Stomach (tissue), 19 donors: ENCODE measurements at places on chromosomes 4 and X. TPM values are rescaled to one million over a fixed set of nuclear protein-coding genes. Genes with fewer than 3 reads are reported as not detected.

The SLITRK4 gene
- total RNA-seq, result not detected

The EDA2R gene
- total RNA-seq, result 1.2 TPM

The ARHGAP10 gene
- total RNA-seq, result 57.8 TPM

The RRAGB gene
- total RNA-seq, result 56.5 TPM

The NWD2 gene
- total RNA-seq, result not detected

The MAGEA8 gene
- total RNA-seq, result not detected

The SUPT20HL1 gene
- total RNA-seq, result not detected

The P2RY4 gene
- total RNA-seq, result not detected

The PYURF gene
- 154 TPM for total RNA-seq

The DAPP1 gene
- total RNA-seq, result 13.4 TPM

- DNase-seq, result no peak
Observed at GRCh38 chr4:15652191-15652590, 3.0 kb downstream of the FBXL5 start.

DNA sequence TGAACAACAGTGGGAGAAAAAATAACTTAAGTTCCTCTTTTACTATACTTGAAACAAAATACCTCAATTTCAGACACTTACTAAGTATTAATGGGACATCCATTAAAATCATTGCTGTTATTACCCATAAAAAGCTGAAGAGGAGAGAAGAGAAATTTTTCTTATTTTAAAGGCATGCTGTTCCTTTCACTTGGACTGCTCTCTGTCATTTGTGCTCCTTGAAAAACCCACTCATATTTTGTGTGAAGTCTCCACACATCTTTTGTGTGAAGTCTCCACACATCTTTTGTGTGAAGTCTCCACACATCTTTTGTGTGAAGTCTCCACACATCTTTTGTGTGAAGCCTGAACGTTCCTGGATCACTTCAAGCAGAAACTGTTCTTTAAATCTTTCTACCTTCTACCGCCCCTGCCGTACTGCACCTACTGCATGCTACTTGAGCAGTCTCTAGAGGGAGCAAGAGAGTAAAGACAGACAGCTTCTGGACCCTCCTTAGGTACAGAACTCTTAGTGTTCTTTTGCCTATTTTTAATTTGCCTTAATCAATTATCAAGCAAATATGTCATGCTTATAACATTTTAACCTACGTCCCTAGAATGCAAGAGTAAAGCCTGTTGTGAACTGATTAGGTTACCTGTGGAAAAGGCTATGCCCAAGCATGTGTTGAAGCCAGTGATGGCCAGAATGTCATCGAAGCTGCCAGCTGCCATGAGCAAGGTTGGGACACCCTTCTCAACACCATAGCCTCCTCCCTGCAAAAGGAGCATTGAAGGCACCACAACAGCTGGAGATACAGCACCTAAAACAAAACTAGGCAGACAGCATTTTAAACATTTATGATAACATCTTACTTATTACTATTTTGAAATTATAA is 27.1 kb upstream of the SLC9B1 start:
- DNase-seq, result peak; percentile 68

- no peak for DNase-seq
Observed at GRCh38 chr4:118086344-118086743, 52.1 kb downstream of the NDST3 start.

DNA sequence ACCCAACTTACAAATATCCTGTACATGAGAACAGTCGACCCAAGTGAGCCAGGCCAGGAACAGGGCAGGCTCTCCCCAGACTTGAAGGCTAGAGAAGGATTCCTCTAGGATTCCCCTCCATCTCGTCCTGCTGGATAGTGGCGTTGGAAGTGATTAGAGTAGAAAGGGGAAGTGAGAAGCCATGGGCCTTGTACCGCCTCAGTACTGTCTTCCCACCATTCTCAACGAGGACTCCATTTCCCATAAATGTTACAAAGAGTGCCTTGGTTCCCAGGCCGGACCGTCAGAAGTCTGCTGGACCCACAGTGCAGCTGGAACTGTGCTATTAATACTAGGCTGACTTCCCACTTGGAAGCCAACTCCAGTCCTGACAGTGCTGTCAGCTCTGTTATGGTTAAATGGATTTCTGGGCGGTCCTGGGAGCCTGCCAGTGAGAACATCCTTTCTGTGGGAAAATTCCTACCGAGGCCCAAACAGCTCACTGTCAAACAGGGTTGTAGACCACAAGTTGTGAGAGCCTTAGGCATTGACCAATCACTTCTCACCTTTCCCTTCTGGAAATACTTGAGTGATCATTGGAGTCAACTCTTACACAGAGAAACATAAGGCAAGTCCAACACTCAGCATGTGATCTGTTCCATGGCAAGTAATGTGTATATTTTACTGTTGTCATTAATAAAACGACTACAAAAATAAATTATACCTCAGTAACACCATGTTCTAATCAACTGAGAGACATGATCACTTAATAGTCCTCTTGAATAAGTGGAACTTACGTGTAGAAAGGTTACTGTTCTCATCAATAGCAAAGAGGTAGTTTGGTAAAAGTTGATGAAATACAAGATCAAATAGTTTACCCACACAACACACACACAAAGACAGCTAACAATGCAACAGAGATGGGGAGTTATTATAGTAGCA is 58.4 kb downstream of the AMELX start:
- peak; percentile 64 for DNase-seq

GRCh38 chr4:133868856-133869255 is 332.7 kb downstream of the PABPC4L start:
- no peak for DNase-seq

DNA sequence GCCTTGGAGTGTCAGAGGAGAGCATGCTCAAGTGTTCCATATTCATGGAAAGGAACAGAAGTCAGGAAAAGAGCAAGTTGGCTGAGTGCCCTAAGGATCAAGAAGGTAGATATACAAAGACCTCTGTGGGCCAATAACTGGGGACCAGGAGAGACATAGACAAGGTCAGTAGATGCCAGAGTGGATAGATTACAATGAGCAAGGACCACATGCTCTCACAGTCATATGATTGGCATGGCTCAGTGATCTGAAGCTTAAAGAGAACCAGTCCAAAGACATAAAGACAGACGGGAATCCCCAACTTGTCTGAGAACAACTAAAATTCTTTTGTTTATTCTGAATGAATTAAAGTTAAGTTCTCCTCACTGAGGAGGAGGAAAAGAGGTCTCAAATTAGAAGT is 289.7 kb downstream of the HS3ST1 start:
- no peak for DNase-seq

DNA sequence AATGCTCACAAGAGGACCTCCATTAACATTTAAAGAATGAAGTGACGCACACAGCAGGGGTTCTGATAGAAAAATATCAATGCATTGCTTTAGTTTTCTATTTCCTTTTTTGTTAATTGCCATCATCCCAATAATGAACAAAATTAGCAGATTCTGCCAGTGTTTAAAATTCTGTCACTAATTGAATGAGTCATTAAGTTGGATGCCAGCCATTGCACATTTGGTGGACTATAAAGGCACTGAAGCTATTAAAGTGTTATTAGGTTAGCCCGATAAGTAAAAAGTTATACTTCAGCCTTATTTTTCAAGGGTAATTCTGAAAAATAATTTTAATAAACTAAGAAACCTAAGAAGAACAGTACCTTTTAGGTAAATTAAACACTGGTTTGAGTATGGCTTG is 53.1 kb downstream of the MAP3K15 start:
- no peak for DNase-seq

GRCh38 chrX:129701624-129702069 is 37.1 kb upstream of the XPNPEP2 start:
- peak; percentile 76 for DNase-seq

DNA sequence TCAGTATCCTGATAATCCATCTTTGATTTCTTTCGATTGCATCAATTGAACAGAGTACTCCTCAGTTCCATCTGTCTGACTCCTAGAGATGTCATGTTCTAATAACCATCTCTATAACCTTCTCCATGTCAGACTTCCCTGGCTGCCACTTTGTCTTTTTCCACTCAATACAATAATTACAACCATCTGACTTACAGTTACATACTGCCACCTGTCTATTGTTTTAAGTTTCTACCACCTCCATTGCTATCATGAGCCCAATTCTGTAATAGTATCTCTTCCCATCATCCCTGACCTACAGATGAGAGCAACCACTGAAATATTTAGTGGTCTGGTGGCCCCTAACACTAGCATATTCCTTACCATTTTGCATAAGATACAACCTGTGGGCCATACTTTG is 439.2 kb upstream of the FAM47C start:
- DNase-seq, result no peak

DNA sequence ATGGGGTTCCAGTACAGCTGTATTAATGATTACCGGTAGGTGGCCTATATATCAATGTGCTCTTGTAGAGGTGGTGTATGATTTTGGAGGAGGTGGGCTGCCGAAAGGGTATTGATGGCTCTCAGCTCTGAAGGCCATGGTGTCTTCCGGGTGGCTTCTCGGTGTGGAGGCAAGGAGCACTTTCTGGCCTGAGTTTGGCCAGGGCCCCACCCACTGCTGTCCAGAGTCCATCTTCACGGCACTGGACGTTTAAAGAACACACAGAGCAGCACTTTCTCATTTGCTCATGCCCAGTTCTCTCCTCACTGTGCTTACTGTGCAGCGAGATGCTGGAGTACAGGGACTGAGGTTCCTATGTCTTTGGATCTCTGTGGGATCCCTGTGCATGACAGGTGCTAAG is 16.1 kb downstream of the BST1 start:
- no peak for DNase-seq

- DNase-seq, result no peak
Observed at GRCh38 chr4:126338548-126338947, 1023.8 kb downstream of the FAT4 start.

DNA sequence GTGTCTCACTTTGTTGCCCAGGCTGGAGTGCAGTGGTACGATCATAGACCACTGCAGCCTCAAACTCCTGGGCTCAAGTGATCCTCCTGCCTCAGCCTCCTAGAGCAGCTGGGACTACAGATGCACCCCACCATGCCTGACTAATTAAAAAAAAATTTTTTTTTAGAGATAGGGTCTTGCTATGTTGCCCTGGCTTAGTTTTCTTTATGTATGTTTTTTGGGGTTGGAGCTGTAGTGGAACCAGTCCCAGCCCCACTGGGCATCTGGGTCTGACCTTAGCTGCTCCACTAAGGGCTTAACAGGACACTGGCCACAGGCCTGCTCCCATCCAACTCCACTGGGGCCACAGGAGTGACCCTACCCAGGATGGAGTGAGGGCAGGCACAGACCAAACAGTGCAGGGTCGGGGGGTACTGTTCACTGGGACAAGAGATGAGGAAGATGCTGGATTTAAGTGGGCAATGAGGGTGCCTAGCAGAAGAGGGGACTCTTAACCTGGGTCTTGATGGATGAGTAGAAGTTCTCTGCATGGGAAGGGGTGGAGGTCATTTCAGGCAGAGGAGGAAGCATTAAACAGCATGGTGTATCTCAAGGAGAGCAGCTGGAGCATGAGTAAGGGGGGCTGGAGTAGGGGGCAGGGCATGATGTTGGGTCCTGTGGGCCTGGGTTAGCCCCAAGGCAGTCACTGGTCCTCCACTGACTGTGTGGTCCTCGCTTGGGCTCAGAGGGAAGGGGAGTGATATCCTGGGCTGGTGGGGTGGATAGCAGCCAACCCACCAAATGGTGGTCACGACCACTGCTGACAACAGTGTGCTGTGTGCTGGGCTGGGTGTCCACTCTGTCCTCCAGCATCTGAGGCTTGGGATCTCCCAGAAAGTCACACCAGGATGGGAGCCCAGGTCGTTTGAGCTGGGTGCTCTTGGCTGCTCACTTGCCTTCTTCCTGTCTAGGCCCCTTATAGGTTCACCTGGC is 24.1 kb upstream of the ADD1 start:
- no peak for DNase-seq

- DNase-seq, result no peak
Observed at GRCh38 chr4:163991298-163991865, 496.9 kb downstream of the TMA16 start.

GRCh38 chrX:114465689-114466088 is 118.2 kb upstream of the HTR2C start:
- DNase-seq, result no peak

DNA sequence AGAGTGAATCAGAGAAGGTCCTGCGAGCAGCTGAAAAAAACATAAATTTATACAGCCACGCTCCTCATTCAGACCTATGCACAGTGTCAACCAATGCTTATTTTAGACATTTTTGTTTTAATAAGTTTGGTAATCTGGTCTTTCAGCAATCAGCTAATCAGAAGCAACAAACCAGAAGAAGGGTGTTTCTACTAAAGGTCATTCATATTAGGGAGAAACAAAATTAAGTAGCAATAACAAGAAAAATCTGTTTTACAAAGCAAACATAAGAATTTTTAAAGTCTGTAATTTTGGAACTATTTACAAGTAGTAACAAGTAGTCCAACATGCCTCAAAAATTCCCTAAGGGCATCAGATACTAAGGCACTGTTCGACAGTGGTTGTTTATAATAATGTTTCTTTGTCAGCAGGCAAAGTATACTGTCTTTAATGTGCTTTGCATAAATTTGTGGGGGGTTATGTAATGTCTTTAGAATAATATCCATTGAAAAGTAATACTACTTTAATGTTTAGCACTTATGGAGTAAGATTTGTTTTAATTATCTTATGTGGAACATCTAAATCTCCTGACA is 82.8 kb downstream of the PHOX2B start:
- DNase-seq, result no peak

DNA sequence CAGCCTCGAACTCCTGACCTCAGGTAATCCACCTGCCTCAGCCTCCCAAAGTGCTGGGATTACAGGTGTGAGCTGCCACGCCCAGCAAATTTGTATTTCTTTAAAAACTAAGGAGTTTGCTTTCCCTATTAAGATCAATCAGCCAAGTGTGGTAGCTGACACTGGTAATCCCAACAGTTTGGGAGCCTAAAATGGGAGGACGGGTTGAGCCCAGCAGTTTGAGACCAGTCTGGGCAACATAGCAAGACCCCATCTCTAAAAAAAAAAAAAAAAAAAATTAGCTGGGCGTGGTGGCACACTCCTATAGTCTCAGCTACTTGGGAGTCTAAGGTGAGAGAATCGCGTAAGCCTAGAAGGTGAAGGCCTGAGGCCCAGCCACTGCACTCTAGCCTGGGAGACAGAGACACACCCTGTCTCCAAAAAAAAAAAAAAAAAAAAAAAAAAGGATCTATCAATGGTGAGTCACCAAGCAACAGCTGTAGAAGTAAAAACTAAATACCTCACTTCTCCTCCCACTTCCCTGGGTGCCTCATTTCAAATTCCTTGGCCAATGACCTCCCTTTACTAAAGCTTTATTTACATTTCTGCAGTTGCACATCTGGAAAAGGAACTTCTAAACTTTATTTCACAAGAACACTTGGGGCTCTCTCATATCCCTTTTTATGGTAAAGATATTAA is 54.5 kb downstream of the LDB2 start:
- no peak for DNase-seq

DNA sequence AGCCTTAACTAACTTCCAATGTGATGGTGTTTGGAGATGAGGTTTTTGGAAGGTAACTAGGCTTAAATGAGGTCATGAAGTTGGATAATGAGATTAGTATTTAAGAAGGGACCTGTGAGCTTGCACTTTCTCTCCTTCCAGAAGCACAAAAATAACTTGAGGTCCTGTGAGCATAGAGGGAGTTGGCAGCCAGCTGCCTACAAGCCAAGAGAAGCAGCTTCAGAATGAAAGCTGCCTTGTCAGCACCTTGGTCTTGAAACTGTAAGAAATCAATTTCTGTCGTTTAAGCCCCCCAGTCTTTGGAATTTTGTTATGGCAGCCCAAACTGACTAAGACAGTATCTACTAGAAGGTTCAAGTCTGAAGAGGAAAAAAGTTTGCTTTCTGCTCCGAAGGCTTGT is 280.2 kb upstream of the GALNTL6 start:
- DNase-seq, result no peak
